Activated naive CD4-positive, alpha-beta T cell (primary cell): ENCODE measurements at places on chromosomes 1 and 21.

- DNase-seq = no peak
Observed at GRCh38 chr1:69103705-69104385, 463.9 kb upstream of the LRRC7 start.

- no peak for DNase-seq
Observed at GRCh38 chr1:58726581-58726980, 26.7 kb upstream of the MYSM1 start.

DNA sequence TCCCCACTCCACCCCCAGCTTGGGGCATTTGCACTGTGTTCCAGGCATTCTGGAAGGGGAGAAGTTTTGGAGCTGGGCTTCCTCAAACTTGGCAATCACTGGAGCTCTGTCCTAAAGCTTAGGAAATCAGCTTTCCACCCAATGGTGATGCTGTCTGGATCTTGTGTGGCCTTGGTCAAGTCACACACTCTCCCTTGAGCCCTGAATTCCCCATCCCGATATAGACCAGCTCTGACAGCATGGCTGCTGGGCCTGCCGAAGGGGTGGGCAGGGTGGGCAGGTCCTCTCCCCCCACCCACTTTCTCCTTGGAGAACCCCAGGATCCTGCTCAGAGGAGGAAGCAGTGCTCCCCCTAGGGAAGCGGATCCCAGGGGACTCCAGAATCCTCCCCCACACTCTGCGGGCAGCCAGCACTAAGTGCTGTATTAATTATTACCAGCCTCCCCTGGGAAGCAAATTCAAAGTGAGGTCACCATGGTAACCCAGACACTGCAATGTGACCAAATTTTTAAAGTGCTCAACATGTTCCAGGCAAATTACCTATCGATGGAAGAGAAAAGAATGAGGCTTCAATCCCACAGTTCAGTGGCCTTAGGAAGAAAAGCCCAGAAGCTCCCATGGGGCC lies 21.3 kb upstream of the LDLRAP1 start:
- no peak for DNase-seq

GRCh38 chr1:9253004-9253403 lies 18.4 kb downstream of the H6PD start:
- DNase-seq = no peak

DNA sequence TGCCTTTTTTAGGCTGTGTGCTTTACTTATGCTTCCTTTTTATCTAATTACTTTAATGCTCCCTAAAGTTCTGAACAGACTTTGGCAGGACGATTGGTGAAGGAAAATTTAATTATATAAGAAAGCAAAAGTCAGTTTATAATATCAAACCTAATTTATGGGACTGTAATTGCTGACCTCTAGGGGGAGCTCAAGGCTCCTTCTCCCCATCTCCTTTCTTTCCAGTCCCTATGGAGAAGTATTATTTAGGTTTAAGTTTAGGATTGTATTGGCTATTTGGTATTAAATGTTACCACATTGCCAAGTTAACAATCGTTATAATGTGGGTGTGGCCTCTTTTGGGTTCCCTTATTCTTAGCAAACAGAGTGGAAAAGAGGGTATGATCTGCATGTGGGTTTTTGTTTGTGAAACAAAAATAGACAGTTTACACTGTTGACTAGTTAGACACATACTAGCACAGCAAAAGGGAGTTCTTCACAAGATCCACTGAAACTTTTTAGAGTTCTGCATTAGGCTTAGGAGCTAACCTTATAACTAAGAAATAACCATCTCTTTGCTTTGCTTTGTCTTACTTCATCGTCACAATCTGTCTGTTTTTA lies 48.2 kb upstream of the TNFSF4 start:
- no peak for DNase-seq

- no peak for DNase-seq
Observed at GRCh38 chr1:91015794-91016550, 5.9 kb downstream of the ZNF644 start.

DNA sequence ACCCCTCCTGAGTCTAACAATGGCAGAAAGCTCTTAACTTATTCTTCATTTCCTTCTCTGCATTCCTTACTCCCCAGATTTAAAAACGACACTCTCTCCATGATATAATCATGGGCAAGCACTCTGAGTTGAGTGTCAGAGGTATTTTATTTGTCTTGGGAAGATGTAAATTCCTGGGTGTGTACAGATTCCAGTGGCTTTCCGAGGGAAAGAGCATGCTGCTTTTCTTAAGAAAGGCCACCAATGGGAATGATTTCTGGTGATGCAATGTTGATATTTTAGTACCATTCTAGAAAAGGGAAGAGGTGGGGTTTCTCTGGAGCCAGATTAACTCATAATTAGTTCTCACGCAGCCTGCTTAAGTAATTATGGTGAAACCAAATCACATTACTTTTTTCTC lies 47.8 kb upstream of the BTG3 start:
- no peak for DNase-seq

DNA sequence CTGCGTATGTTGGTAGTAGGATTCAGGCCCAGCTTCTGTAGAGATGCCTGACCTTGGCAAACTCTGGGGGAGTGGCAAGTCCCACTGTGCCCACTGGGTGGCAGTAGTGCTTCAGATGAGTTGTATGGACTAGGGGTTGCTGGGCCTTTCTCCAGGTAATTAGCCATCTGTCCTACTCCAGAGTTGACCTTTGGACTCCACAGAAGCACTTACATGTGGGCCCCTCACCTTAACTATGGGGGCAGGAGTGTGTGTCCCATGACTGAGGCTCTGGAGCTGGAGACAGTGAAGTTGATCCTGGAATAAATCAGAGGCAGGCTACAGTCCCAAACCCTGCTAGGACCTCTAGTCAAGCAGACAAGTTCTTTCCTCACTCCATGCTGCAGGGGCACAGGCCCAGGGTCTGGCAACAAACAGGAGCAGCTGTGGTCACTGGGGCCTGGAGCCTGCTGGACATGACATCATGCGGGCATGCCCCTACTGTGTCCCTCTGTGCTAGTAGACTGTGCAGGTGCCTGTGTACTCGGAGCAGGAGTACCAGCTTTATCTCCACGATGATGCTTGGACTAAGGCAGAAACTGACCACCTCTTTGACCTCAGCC lies 4.6 kb downstream of the DMAP1 start:
- DNase-seq = peak; percentile 41

- no peak for DNase-seq
Observed at GRCh38 chr1:211172657-211173056, 38.7 kb upstream of the KCNH1 start.

GRCh38 chr1:214377886-214378285 lies 96.9 kb downstream of the SMYD2 start:
- DNase-seq = no peak

DNA sequence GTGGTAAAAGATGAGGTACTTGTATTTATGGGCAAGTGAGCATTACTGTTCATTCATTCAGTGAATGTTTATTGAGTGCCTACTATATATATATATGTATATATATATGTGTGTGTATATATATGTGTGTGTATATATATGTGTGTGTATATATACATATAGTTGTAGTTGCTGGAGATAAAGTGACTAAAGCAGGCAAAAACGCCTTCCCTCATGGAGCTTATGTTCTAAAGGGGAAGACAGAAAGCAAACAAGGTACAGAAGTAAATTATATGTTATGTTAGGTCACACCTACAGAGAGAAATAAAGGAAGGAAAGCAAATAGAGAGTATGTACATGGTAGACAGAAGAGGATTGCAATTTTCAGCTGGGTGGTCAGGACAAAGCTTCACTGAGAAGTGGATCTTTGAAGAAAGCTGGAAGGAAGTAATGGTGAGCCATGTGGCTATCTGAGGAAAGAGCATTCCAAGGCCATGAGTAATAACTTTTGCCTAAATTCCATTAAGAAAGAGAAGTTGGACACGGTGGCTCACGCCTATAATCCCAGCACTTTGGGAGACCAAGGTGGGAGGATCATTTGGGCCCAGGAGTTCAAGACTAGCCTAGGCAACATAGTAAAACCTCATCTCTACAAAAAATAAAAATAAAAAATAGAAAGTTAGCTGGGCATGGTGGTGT lies 33.5 kb upstream of the KLF17 start:
- no peak for DNase-seq

DNA sequence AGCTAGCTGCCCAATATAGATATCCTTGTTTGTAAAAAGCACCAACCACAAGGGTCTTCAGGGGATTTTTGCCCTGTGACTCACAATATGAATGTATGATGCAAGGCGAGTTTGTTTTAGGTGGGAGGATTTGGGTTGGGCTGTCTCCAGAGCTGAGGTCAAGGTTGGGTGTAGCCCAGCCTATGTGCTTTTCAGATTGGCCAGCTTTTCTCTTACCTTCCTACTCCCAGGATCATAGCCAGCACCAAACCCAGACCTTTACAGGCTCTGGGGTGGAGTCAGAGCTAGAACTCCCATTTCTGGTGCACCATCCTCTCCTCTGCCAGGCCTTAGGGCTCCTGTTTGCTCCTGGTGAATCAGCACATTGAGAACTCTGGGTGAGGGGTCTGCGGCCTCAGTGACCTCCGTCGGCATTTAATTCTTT lies 55.6 kb upstream of the GCLM start:
- no peak for DNase-seq

DNA sequence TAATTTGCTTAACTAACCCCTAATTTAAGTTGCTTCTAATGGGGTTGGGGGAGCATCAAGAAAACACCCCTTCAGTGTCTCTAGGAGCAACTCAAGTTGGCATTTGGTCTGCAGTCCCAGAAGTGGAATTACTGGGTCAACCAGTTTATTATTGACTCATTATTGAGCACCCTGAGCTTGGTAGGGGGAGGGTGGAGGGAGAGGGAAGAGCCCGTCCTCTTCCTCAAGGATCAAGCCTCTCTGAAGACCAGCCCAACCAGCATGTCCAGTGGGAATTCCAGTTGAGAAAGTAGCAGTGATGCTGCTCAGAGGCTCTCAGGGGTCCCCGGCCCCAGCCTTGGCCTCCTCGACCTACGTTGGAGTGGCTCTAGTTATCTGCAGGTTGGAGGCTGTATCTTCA lies 2.1 kb upstream of the PLA2G2F start:
- DNase-seq = no peak

DNA sequence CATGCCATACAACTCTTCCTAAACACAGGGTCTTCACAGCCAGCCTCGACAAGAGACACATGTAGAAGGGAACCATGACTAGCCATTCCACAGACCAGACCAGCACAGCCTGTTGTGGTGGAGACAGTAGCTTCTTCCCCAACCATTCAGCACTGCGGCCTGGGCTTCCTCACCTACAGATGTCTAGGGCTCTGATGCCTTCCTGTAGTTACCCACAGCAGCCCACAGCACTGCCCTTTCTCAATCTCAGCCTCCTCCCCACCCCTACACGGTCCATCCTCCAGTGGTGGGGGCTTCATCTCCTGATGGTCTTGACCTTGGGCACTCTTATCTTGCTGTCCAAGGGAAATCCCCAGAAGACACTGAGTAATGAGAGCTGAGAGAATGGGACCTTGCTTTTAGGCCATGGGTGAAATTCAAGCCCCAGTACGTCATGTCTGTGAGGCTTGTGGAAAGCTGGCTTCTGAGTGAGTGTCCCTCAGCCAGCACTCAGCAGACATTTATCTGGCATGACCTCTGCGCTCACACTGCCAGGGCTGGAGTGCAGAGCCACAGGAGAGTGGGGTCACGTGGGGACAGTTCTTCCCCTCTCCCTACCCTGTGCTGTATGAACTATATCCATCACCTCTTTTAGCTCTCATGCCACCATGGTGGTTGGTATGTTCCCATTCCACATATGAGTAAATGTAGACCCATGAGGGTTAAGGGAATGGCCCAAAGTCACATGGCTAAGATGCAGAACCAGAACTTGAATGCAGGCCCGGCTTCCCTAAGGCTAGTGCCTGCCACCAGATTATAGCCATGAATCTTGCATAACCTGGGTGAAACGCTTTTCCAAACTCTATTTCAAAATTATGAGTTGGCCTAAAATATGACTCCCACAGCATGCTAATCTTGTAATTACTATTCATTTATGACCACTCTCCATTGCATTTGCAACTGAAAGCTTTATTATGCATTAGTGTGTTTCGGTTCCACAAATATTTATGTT lies 104.7 kb downstream of the HIVEP3 start:
- no peak for DNase-seq

GRCh38 chr1:218211241-218211640 lies 73.9 kb upstream of the RRP15 start:
- DNase-seq = no peak

- no peak for DNase-seq
Observed at GRCh38 chr1:92085727-92086126, 5.6 kb downstream of the BTBD8 start.

DNA sequence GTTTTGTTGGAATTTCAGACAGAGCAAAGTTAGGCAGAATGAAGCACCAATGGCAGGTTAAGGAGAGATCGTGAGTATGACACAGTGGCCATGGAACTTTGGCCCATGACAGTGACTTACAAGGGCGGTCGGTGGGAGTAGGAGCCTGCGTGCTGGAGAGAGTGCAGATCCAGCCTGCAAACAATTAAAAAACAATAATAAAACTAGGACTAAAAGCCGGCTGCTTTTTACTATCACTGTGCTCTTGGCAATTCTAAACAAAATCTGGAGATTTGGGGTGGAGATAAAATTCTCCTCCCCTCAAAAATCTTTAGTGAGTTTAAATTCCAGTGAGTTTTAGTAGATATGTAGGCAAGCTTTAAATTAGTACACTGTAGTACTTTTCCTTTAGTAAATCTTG lies 96.9 kb downstream of the DHRS3 start:
- DNase-seq = no peak

GRCh38 chr1:205572421-205572820 lies 59.4 kb downstream of the ELK4 start:
- no peak for DNase-seq

- peak; percentile 62 for DNase-seq
Observed at GRCh38 chr1:210407207-210407886, 78.6 kb downstream of the HHAT start.

- DNase-seq = no peak
Observed at GRCh38 chr1:218079820-218080219, 205.3 kb upstream of the RRP15 start.

DNA sequence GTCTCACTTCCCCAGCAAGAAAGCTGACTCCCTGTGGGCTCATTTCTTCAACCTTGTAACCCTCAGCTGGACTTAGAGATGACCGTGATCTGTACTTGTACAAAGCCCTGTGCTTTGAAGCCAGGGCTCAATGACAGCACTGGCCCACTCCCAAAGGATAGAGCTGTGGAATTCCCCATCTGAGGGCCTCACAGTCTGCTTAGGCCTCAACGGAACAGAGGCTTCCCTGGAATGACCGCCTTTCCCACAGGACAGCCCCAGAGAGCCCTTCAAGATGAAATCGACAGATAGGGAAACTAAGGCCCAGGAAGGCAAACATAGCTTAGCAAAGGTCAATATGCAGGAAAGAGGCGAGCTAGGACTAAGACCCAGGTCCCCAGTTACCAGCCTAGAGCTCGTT lies 11.5 kb downstream of the SLC9A1 start:
- DNase-seq = no peak

DNA sequence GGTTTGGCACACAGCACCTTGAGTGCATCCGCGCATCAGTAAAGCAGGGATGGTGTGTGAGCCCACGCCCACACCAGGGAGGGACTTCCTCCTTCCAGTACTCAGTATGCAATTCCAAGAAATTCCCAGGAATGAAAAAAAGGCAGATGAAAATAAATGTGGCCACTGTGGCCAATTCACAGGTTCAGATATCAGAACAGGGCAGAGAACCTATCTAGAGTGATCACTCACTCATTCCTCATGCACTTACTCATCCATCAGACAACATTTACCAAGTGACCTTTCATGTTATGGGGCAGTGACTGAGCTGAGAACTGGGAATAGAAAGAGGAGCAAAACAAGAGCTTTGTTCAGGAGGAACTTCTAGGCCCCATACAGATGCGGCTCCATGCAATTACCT lies 113.7 kb downstream of the ZSCAN20 start:
- DNase-seq = no peak

GRCh38 chr21:34199121-34199910 lies 125.9 kb downstream of the MRPS6 start:
- no peak for DNase-seq
